Stimulated activated naive B cell treated with anti-CD40 and anti-IgM and Interleukin-4, amounts not matched to agents 10 μg/mL and 1 μg/mL and 100 μg/mL, for 72 hours (primary cell): ENCODE measurements at places on chromosomes 12 and 14.

DNA sequence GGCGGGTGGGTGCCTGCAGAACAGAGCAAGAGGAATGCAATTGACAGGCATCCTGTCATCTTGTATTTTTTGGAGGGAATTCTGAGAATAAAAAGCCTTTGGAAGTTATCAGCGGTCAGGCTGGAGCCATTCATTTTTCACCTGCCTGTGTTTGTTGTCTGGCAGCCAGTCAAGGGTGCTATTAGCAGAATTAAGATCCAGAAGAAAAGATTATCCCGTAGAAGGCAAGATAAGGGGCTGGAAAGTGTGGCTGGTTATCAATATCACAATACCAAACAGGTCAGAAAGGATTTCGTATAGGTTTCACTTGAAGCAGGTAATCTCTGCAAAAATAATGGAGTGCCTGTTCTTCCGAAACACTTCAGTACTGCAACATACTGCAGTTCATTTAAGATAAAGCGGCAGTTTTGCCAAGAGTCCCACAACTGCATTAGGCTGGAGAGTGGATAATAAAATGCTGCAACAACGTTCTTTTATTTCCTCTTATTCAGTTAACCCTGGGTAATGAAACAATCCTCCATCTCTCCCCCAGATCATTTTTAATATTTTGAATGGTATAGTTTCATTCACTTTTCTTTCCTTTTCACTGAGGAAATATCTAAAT lies 171.2 kb upstream of the CDKN3 start:
- H3K27ac ChIP-seq, result no peak overlapping the region
- no peaks in the 10 kb centered on the region for H3K36me3 ChIP-seq
- no peak overlapping the region for H3K4me3 ChIP-seq
- no peaks in the 10 kb centered on the region for H3K4me1 ChIP-seq
- H3K27me3 ChIP-seq, result peaks cover 33% of the 10 kb centered on the region
- DNase-seq, result no peak

DNA sequence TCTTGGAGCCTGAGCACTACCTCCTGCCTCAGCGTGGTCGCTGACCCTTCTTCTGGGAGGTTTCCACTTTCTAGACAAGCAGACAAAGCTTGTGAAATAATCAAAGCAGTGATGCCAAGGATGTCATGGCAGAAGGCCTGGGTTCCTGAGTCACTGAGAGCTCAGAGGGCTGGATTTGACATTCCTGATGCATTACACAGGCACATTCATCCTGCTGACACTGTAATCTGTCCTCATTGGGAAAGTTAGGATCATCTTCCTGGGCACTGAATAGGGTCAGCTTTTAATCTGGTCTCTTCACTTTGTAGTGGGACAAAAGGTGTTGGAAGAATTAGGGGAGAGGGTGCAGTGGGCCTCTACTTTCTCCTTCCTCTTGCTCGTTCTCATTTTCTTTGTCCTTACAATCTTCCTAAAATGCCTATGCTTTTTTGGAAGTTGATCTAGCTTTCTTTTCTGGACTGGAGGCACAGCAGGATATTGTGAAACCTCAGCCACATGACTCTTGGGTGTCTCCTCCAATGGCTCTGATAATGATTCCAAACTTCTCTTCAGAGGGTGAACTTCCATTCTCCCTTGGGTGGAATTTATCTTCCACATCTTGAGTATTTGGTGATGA lies 29.6 kb downstream of the EEA1 start:
- H3K36me3 ChIP-seq, result peaks cover 24% of the 10 kb centered on the region
- H3K4me1 ChIP-seq, result peaks cover 38% of the 10 kb centered on the region
- no peaks in the 10 kb centered on the region for H3K27me3 ChIP-seq
- DNase-seq, result no peak

GRCh38 chr14:87170179-87170578 lies 822.8 kb downstream of the GALC start:
- DNase-seq, result no peak
- no peaks in the 10 kb centered on the region for H3K4me1 ChIP-seq
- no peak overlapping the region for H3K27ac ChIP-seq
- no peaks in the 10 kb centered on the region for H3K36me3 ChIP-seq

DNA sequence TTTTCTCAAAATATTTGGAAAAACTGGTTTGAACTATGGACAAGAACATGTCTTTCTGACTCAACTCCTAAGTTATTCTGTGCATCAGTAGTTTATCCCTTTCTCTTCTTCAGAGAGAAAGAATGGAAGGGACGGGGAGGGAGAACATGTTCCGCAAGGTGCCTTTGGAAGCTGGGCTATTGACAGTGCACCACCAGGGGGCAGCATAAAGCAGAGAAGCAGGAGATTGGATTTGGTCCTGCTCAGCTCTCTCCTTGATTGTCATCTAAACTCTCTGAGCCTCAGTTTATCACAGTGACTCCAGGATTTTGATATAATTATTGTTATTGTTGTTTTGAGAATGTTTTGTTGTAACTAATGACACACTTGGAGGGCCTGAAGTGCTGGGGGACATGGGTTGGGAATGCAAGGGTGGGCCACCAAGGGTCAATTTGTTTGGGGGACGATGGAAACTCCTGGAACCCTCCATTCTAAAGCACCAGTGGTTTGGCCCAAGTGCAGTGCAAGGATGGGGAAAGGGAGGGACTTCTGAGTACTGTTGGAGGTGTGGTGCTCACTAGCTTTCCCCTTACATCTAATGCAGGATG lies 45.3 kb upstream of the ANO6 start:
- peak; percentile 36 for DNase-seq
- H3K4me1 ChIP-seq, result no peaks in the 10 kb centered on the region
- peaks cover 10% of the 10 kb centered on the region for H3K36me3 ChIP-seq
- H3K27me3 ChIP-seq, result no peaks in the 10 kb centered on the region

- peak overlapping the region; percentile 32 for H3K27ac ChIP-seq
- no peak for DNase-seq
- no peak overlapping the region for H3K4me3 ChIP-seq
- H3K4me1 ChIP-seq, result peaks cover 56% of the 10 kb centered on the region
- H3K36me3 ChIP-seq, result peaks cover 16% of the 10 kb centered on the region
- H3K27me3 ChIP-seq, result no peaks in the 10 kb centered on the region
These were observed 49.5 kb downstream of the ADIPOR2 start for GRCh38 chr12:1740161-1740948.

- H3K27ac ChIP-seq, result no peak overlapping the region
- no peak overlapping the region for H3K4me3 ChIP-seq
- no peaks in the 10 kb centered on the region for H3K4me1 ChIP-seq
- no peaks in the 10 kb centered on the region for H3K27me3 ChIP-seq
- no peak for DNase-seq
These were observed 453.7 kb downstream of the RPL10L start for GRCh38 chr14:46197856-46198255.

DNA sequence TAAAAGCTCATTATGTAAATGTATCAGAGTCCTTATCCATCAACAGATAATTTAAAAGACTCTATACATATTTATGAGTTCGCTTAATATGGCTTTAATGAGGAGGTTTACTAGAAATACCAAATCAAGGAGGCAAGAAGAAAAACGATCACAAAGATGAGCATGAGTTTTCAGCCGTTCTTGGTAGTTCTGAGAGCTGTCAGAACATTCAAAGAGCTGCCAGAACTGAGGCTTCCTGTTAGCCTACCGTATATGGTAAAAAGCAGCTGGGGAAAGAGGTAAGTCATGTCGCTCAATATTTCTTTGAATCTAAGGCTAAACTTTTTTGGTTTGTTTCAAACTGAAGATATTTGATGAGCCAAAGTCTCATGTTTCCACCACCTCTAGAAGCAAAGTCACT lies 115.3 kb upstream of the PLXNC1 start:
- H3K4me3 ChIP-seq, result no peak overlapping the region
- peaks cover 27% of the 10 kb centered on the region for H3K27me3 ChIP-seq
- H3K27ac ChIP-seq, result no peak overlapping the region
- H3K4me1 ChIP-seq, result no peaks in the 10 kb centered on the region

GRCh38 chr14:93206793-93207467 lies at the start of the genes GON7 and UBR7:
TSS of gene GON7 (minus strand) at chr14:93207065. CDS start at chr14:93207037, 28 bp downstream.
TSS of gene UBR7 (plus strand) at chr14:93207256. CDS start at chr14:93207292, 36 bp downstream.
- peak within 1 kb of the TSS; percentile 96 for H3K27ac ChIP-seq
- no peaks in the 10 kb centered on the region for H3K27me3 ChIP-seq
- peaks cover 6% of the 10 kb centered on the region for H3K36me3 ChIP-seq
- peak within 1 kb of the TSS; percentile 98 for H3K4me3 ChIP-seq

GRCh38 chr12:120134307-120134980 lies 17.9 kb upstream of the RAB35 start:
- peaks cover 75% of the 10 kb centered on the region for H3K36me3 ChIP-seq
- peaks cover 20% of the 10 kb centered on the region for H3K4me1 ChIP-seq
- no peaks in the 10 kb centered on the region for H3K27me3 ChIP-seq
- no peak for DNase-seq
- H3K4me3 ChIP-seq, result no peak overlapping the region

DNA sequence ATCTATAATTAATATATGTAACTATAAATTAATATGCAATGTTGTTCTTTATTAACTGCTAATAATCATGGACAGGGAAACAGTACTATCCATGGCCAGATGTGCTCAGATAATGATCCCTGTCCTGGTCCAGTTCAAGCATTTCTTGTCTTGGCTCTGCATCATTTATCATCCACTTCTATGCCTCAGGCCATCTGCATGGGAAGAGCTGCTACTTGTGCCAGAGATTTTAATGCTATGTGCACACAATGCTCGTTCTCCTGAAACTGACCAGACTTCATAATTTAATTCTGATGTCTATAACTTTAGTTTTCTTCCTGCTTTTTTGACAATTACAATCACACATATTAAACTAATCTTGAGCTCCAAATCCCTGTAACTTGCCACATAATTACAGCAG lies 11.2 kb upstream of the TMX1 start:
- no peak overlapping the region for H3K27ac ChIP-seq
- H3K4me1 ChIP-seq, result no peaks in the 10 kb centered on the region
- H3K27me3 ChIP-seq, result no peaks in the 10 kb centered on the region
- no peak for DNase-seq

- H3K27me3 ChIP-seq, result no peaks in the 10 kb centered on the region
- H3K4me3 ChIP-seq, result no peak overlapping the region
- H3K27ac ChIP-seq, result no peak overlapping the region
- no peaks in the 10 kb centered on the region for H3K36me3 ChIP-seq
- no peak for DNase-seq
These were observed 61.1 kb downstream of the TBX5 start for GRCh38 chr12:114344831-114345230.

- DNase-seq, result no peak
- no peak overlapping the region for H3K4me3 ChIP-seq
- no peaks in the 10 kb centered on the region for H3K4me1 ChIP-seq
- no peaks in the 10 kb centered on the region for H3K27me3 ChIP-seq
- H3K27ac ChIP-seq, result no peak overlapping the region
- H3K36me3 ChIP-seq, result no peaks in the 10 kb centered on the region
These were observed 74.0 kb downstream of the TTC7B start for GRCh38 chr14:90742252-90742651.

DNA sequence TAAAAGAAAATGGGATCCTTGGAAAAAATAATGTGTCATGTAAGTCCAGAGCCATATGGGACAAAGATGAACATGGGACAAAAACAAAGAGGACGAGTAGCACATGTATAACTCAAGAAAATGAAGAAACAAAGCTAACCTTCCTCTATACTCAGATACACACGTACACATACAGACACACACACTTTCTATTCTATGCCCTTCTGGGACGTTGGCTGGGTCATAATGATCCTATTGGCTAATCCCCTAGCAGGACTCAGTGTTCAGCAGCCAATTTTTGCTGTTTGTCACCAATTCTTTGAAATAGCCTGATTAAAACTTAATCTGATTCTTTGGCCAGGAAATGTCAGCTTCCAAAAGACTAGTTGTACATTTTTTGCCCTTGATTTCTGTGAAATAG lies 189.4 kb upstream of the FOXG1 start:
- no peak for DNase-seq
- H3K4me1 ChIP-seq, result no peaks in the 10 kb centered on the region
- no peaks in the 10 kb centered on the region for H3K27me3 ChIP-seq
- no peak overlapping the region for H3K4me3 ChIP-seq
- H3K27ac ChIP-seq, result no peak overlapping the region

DNA sequence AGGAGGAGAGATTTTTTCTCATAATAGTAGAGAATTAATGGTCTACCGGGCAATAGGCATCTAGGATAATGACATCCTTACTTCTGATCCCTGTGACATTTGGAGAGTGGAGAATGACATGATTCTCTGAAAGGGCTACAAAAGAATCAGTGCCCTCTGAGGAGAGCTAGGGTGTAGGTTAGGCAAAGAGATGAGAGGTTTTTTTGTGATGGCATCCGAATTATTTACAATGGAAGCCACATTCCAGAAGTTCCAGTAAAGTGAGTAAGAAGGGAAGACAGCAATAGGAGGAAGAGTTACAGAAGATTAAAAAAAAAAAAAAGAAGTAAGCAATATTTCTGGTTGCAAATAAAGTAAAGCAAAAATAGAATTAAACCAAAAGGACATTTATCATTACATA lies 478.0 kb downstream of the RMST start:
- DNase-seq, result no peak
- H3K27ac ChIP-seq, result no peak overlapping the region
- H3K36me3 ChIP-seq, result no peaks in the 10 kb centered on the region
- no peak overlapping the region for H3K4me3 ChIP-seq
- no peaks in the 10 kb centered on the region for H3K27me3 ChIP-seq

DNA sequence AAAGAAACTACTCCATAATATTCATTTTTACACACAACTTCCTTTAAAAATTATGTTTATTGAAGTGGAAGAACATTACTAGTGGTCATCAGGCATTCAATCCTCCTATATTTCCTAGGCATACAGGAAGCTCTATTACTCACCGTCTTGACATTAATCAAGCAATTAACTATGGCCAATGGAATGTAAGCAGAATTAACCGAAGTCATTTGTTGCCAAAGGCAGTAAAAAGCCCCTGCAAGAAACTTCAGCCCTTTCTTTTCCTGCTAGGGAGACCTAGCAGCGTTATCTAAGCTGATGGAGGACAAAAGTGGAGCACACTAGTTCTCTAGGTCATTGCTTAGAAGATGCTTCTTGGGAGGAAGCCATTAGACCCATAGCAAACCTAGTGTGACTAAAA lies 399.6 kb downstream of the KCNH5 start:
- H3K4me1 ChIP-seq, result no peaks in the 10 kb centered on the region
- H3K36me3 ChIP-seq, result no peaks in the 10 kb centered on the region
- no peaks in the 10 kb centered on the region for H3K27me3 ChIP-seq
- no peak overlapping the region for H3K27ac ChIP-seq
- H3K4me3 ChIP-seq, result no peak overlapping the region

DNA sequence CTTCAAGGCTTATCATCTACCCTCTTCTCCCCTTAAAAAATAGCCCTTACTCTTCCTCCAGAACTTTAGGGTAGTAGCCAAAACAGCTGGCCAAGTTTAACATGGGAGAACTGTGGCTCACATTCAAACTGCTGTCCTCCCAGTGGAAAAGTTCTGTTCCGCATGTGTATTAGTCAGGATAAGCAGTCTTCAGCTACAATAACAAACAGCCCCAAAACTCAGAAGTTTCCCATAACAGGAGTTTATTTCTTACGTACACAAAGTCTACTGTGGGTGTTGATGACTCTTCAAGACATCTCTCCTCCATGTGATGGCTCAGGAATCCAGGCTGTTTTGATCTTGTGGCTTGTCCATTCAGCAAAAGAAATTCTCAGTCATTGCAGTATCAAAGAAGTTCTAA lies 35.5 kb downstream of the MYO1H start:
- no peak for DNase-seq
- peaks cover 31% of the 10 kb centered on the region for H3K27me3 ChIP-seq
- H3K27ac ChIP-seq, result no peak overlapping the region
